Stimulated activated CD4-positive, alpha-beta T cell treated with anti-CD3 and anti-CD28 coated beads, Interleukin-1b, Interleukin-23, amount 100 ng/mL, for 4 hours (primary cell): ENCODE measurements at places on chromosomes 3 and 15.

DNA sequence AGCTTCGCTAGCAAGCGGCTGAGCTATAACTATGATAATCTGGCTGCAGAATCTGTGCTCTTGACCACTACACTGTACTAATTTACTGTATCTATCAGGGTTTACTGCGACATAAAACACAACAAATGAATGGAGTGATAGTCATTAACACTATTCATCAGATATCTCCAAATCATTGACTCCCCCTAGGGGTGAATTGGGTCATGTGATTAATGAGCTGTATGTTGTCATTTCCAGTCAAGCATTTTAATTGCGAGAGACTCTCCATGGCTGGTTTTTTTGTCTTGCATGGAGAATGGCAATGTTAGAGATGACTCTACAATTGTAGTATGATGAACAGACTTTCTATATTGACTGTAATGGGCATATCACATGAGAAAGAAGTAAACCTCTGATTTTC is 10.5 kb upstream of the TM4SF18 start:
- DNase-seq: no peak

GRCh38 chr3:125375950-125376679 is 990 bp upstream of the ZNF148 start:
- DNase-seq: no peak

- peak; percentile 3 for DNase-seq
These were observed 490 bp downstream of the TOMM70 start for GRCh38 chr3:100400419-100400779.

- DNase-seq: no peak
These were observed 112.3 kb downstream of the WDR76 start for GRCh38 chr15:43939070-43939469.

DNA sequence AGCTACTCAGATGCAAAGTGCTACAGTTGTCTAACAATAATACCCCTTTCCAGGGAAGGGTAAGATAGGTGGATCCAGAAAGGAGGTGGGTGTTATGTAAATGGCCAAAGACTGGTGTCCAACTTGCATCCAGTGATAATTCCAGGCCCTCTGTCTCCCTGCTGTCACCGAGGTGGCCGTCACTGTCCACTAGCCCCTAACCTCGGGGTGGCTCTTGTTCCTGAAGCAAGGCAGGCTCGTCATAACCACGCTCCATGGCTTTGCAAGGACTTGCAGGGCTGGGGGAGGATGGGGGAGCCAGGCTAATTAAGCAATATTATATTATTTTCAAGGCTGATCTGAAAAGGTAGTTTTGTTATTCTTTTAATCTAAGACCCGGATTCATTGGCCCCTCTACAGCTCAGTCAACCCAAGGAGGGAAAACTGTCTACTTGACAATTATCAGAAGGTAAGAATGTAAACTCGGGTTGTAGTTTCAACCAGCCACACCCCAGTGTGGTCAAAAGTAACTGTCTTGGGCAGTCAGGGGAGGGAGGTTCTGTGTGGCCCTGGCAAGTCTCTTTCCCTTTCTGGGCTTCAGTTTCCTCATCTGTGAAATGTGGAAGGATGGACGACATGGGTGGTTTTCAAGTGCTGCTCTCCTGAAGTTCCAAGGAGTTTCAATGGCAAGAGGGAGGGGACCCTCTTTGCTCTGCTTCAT is 220.1 kb upstream of the BHLHE40 start:
- no peak for DNase-seq

DNA sequence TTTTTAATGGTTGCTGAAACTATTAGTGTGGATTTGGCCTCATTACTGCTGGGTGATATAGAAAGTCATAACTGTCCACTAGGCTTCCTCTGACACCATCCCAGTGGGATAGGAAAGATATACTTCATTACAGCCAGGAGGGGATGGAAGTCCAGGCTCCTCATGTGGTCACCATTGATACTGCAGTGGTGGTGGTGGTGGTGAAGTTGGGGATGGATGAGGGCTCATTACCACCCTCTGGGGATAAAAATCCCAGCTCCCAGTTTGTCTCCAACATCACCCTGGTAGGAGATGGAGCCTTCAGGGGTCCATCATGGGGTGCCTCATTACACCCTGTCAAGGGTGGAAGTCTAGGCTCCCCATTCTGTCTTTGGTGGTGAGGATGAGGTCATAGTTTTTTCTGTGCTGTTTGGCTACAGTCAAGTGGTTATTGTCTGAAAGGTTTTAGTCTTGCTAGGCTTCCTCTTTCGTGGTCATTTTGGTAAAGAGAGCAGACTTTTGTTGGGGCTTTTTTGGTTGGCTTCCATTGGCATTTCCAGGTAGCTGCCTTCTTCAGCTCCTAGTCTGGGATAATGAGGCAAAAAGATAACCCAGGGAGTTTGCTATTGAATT is 30.1 kb upstream of the FILIP1L start:
- no peak for DNase-seq

DNA sequence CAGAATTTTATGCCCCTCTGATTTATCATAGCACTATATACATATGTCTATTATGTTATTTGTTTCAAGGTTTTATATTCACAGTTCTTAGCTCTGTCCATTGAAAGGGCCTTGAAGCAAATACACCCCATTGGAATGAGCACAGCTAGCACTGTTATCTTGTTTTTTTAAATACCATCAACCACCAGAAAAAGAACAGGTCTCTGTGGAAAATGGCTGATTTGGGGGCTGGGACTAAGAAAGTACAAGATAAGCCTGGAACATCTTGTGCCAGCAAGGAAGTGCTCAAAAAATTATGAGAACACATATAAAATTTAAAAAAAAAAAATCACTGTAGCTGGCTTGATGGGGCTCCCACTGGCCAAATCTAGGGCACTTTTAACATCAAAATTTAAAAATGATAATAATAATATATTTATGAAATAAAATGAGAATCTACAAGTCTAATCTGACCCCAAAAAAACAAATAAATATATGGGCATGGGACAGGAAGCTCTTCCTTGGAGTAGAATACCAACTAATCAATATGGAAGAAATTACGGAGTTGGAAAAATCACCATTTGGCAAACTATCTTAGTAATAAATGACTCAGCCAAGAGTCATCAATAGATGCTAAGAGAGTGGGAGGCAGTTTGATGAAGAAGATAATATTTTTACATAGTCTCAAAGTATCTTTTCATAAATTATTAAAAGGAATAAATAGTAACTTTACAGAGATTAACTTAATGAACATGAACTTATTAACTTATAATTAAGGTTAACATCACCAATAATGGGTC is 20.5 kb downstream of the IFT80 start:
- no peak for DNase-seq

DNA sequence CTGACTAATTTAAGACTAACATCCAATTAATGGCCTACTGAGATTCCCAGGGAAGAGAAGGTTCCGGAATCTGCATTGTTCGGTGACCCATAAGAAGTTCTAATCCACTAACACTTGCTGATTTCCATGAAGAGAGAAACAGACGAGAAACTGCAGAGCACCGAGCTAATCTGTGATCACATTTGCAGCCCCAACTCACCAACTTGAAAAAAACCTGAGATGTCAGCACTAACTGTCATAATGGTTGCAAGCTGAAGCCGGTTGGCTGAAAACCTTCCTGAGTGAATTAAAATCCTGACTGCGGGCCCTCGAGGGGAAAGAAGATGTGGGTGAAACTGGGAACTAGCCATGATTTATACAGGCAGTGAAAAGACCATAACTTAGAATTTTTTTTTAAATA is 204.8 kb upstream of the IGF1R start:
- no peak for DNase-seq

DNA sequence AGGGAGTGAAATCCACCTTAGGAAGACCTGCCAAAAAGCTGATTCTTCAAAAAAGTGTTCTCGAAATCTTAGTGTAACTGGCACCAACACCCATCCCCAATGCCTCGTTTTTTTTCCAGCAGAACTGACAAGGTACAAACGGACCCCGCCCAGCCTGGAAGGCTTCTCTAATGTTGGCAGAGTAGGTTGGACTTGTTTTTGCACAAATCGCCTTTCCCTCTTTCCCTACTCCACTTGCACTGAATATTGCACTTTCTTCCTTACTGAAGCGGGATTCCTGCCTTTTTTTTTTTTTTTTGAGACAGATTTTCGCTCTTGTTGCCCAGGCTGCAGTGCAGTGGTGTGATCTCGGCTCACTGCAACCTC is 544 bp upstream of the TIMMDC1 start:
- DNase-seq: no peak

DNA sequence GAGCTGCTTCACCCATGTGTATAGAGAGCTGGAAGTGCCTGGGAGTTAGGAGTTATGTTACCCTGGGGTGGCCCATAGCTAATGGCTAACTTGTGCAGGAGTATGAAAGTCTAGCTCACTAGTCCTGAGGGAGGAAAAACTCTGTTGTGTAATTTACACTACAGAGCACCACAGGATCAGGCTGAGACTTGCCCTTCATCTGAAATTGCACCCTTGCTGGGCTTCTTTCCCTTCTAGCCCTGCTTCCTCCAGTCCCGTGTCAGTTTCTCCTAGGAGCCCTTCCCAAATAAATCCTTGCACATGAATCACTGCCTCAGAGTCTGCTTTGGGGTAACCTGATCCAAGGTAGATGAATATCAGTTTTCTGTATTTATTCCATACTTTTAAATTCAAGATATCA is 40.0 kb downstream of the CTXND1 start:
- no peak for DNase-seq

GRCh38 chr3:24128199-24129005 is 183.3 kb downstream of the NR1D2 start:
- no peak for DNase-seq

DNA sequence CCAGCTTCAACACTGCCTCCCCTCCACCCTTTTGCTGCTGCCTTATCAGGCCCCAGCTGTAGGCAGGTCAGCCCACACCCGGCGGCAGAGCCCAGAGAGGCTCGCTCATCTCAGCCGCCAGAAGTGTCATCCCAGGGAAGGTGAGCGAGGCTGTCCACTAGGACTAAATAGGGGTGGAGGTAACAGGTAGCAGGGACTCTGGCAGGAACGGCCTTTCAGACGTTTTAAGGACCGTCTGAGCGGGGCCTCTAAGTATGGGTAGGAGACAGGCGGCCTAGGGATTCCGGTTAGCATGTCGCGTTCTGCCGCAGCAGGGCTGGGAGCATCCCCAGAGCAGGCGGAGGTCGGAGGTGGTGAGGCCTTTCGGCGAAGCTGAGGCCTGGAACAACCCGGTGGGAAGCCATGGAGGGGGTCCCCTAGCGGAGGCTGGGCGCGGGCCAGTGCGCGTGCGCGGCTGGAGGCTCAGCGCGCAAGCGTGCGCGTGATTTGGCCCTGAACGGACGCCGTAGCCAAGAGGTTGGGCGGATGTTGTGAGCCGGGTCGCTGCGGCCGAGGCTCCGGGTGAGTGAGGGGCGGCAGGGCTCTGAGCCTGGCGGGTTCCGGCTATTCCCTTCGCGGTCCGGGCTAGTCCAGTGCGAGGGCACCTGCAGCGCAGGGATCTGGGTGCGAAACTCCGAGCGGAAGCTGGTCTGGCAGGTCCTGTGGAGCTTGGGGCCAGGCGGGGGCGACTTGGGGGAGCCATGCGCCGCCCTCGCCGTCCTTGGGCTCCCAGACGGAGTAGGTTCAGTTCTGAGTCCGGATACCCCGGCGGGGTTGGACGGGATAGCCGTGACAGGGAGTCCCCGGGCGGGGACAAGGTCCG is at the start of the genes MST1 and RNF123:
Gene MST1 (minus strand): TSS at position 429 of the 862 bp plus-strand sequence. CDS start 783 bp downstream, outside the sequence.
Gene RNF123 (plus strand): TSS at position 512 of the 862 bp plus-strand sequence. CDS start 1,609 bp downstream, outside the sequence.
- peak; percentile 91 for DNase-seq

GRCh38 chr3:56940321-56940720 is 120.1 kb upstream of the SPATA12 start:
- no peak for DNase-seq

DNA sequence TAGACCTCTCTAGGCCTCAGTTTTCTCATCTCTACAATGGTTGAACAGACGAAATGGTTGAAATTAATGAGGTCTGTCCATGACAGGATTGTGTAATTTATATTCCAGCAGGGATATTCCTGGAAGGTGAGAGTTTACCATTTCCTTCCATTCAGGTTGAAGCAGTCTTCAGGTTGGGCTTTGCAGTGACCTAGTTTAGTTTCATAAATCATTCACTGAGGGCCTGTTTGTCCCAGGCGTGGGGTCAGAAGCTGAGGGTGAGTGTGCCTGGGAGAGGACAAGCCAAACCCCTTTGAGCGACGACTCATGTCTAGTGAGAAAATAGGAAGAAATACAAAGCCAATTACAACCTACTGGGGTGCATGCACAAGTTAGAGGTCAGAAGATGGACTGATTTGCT is 57.2 kb upstream of the CACNA2D3 start:
- DNase-seq: no peak

GRCh38 chr15:89111961-89112340 is 23.7 kb downstream of the ABHD2 start:
- DNase-seq: no peak

DNA sequence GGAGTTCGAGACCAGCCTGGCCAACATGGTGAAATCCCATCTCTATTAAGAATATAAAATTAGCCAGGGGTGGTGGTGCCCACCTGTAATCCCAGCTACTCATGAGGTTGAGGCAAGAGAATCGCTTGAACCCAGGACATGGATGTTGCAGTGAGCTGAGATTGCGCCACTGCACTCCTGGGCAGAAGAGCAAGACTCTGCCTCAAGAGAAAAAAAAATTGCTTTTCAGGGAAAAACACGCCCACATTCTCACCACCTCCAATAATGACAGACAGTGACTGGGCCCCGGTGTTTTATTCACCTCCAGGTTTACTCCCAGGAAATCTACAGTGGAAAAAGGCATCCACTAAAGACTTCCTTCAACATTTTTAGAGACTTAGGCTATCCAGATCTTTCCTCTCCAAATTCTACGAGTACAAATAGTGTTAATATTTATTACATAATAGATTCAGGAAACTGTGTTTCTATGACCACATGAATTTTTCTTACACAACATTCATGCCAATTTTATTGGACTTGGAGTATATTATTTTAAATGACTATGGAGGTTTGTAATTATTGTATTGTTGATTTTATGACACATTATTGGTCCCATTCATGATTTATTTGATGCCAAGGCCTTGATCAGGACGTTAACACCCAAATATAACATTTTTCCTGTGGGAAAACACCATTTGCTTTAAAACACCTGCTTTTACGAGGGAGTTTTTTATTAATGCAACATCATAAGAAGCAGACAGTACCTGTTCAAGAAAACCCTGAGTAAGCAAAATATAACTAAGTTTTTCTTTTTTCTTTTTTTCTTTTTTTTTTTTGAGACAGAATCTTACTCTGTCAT is 26.6 kb downstream of the IGF2BP2 start:
- no peak for DNase-seq

- DNase-seq: no peak
These were observed 435.0 kb downstream of the SHQ1 start for GRCh38 chr3:72413228-72413627.

GRCh38 chr3:39096775-39097174 is 10.7 kb downstream of the GORASP1 start:
- no peak for DNase-seq

DNA sequence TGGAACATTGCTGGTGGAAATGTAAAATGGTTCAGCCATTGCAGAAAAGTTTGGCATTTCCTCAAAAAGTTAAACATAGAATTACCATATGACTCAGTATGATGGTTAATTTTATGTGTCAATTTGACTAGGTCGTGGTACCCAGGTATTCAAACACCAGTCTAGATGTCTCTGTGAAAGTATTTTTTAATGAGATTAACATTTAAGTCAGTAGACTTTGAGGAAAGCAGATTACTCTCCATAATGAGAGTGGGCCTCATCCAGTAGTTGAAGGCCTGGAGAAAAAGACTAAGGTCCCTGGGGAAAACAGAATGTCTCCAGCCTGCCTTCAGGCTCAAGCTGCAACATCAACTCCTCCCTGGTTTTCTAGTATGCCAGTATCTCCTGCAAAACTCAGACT is 42.3 kb upstream of the TMEM87A start:
- DNase-seq: no peak
